ENCODE measurements at places on chromosomes 2 and 18. TPM values are rescaled to one million over a fixed set of nuclear protein-coding genes. Genes with fewer than 3 reads are reported as not detected.

TANC1 gene
- total RNA-seq: 2.5 TPM

REG1A gene
- not detected for total RNA-seq

SELENOI gene
- 43.4 TPM for total RNA-seq

TTN gene
- total RNA-seq: 0.59 TPM

KLHL41 gene
- total RNA-seq: not detected

GRCh38 chr2:113700186-113700841 lies 56.1 kb downstream of the SLC35F5 start:
- DNase-seq: peak; percentile 35

GRCh38 chr2:133459590-133459989 lies 108.7 kb downstream of the NCKAP5 start:
- DNase-seq: no peak

- no peak for DNase-seq
Measured at GRCh38 chr2:30702694-30703093, 104.6 kb downstream of the CAPN13 start.

- DNase-seq: no peak
Measured at GRCh38 chr2:215684448-215685237, 248.8 kb upstream of the FN1 start.

GRCh38 chr18:57447154-57447621 lies 12.0 kb downstream of the ONECUT2 start:
- DNase-seq: peak; percentile 84

GRCh38 chr2:20797096-20797495 lies 25.8 kb downstream of the LDAH start:
- DNase-seq: no peak
